ENCODE measurements at places on chromosomes 16 and 17. TPM values are rescaled to one million over a fixed set of nuclear protein-coding genes. Genes with fewer than 3 reads are reported as not detected.

The DNAH9 gene
- total RNA-seq = not detected

The FBXL16 gene
- total RNA-seq = 30.9 TPM

DNA sequence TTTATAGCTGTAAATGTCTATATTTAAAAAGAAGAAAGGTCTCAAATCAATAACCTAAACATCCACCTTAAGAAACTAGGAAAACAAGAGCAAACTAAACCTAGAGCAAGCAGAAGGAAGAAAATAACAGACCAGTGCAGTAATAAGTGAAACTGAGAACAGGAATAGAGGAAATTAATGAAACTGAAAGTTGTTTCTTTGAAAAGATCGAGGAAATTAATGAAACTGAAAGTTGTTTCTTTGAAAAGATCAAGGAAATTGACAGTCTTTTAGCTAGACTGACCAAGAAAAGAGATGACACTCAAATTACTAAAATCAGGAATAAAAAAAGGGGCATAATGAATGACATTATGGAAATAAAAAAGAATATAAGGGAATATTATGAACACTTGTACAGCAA, 46.4 kb downstream of the SLFN5 start:
- DNase-seq = no peak

GRCh38 chr16:8203101-8203500, 387.2 kb downstream of the TMEM114 start:
- no peak for DNase-seq

- peak; percentile 19 for DNase-seq
Observed at GRCh38 chr17:81153340-81153803, 11.9 kb upstream of the PVALEF start.

DNA sequence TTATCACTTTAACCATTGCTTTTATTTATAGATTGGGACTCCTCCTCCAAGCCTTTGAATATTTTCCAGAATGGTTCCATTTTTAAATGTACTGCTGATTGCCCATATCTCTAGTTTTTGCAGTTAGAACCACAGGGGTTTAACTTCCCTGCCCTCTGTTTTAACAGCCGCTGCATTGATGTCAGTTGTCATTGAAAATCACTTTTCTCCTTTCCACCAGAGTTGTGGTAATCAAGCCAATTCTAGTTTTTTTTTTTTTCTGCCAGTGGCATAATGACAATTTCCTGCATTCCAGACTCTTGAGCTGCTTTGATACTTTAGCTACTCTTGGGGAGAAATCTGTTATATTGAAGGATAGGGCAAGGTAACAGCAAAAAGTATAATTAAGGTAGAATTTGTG, 91.5 kb downstream of the HS3ST4 start:
- no peak for DNase-seq

DNA sequence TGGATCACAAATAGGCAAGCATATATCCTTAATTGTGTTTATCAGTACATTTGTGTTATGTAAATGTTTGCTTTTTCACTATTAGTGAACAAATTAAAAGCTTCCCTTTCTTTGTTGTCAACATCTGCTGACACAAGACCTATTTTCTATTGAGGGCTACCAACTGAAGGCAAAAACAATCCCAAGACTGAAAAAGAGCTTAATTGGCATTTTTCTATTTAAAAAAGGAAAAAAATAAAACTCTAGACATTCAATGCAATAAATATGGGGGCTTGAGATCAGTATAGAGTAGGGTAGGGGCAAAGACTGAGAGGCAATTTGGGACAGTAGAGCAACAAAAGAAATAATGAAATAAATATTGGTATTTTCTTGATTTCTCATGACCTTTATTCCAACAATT, 24.2 kb downstream of the OMG start:
- DNase-seq = no peak

DNA sequence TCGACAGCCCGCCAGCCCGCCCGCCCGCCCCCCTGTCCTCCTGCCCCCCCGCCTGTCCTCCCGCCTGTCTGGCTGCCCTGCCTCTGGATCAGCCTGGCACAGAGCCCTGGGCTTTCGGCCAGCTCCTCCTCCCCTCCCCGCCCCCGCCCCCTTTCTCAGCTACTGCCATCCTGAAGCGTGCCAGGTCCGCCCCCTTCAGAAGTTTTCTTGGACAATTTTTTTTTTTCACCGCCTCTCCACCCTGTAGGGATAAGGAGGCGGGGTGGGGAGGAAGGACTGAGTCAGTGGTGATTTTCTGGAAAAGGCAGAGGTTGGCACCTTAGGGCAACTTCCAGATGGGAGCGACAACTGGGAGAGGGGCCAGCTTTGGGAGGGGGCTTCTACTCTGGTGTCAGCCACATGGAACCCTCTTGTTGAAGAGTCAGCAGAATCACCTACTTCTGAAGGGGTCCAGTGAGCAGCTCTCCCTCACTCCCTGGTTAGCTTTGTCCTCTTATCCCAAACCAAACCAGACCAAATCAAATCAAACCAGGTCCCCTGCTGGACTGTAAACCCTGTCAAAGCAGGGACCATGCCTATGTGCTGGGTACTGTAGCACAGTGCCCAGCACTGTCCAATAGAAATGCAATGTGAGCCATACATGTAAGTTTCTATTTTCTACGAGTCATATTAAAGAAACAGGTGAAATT, 19.7 kb downstream of the IGF2BP1 start:
- DNase-seq = no peak

- DNase-seq = no peak
Observed at GRCh38 chr17:67879662-67880061, 54.4 kb downstream of the BPTF start.

DNA sequence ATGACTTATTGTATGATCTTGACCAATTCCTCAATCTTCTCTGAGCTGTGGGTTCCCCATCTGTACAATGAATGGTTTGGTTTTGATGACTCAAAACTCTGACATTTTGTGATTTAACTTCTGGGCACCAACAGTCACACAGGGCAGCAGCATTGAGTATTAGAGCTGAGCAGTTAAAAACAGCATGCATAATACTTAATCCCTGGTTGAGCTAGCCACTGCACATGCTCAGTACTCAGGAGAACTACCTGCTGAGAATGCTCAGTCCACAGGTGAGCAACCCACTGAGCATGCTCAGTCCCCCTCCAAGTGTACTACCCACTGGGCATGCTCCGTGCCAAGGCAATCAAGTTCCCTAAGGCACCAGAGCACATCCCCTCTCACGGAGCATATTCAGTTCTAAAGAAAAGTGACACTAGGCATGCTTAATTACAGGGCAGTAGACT, 68.7 kb downstream of the AIPL1 start:
- DNase-seq = no peak

DNA sequence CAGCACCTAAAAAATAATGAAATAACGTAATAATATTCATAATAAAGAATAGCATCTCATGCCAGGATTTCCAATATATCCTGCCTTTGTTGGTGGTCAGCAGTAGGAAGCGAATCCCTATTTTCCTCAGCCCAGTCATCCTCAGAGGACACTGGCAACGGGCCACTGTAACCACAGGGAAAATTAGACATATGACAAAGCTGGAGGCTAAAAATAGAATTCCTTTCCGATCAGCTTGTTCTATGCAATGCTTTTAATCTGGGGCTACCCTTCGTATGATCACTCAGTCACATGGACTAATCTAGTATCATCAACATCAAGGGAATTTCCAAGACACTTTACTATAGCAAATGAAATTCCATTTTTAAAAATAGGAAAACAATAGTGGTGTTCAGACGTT, 246.9 kb upstream of the KCNJ16 start:
- DNase-seq = no peak

GRCh38 chr16:3576211-3576610, 992 bp downstream of the NLRC3 start:
- peak; percentile 36 for DNase-seq

- DNase-seq = peak; percentile 79
Observed at GRCh38 chr16:31458073-31458843, 1.0 kb upstream of the ARMC5 start.

GRCh38 chr16:67388591-67388990, 4.7 kb downstream of the TPPP3 start:
- DNase-seq = no peak
